A172 (cell line): ENCODE measurements at places on chromosomes 11 and 22.
A peak's percentile ranks its signal among the peaks of the same experiment; 100 is the strongest.

- DNase-seq, result no peak
Measured at GRCh38 chr11:68135161-68135560, 14.0 kb upstream of the CHKA start.

GRCh38 chr11:80188076-80188627 lies 747.3 kb upstream of the TENM4 start:
- no peak for DNase-seq

- no peak for DNase-seq
Measured at GRCh38 chr22:20430101-20430719, 7.4 kb downstream of the SCARF2 start.

DNA sequence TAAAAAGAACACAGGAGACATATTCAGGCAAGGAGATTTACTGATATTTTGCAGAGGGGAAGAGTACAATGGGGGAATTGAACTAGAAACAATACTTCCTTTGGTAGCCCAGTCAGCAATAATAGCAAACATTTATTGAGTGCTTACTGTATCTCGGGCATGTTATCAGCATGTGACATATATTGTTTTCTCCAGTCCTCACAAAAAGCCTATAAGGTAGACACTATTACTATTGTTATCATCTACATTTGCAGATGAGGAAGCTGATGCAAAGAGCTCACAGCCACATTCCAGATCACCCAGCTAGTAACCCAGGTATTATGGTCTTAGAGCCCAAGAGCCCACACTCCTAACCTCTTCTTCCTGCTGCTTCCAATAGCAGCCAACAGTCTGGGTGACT lies 27.9 kb downstream of the NAV2 start:
- no peak for DNase-seq

- no peak for DNase-seq
Measured at GRCh38 chr11:48161951-48162884, 54.4 kb upstream of the OR4B1 start.

DNA sequence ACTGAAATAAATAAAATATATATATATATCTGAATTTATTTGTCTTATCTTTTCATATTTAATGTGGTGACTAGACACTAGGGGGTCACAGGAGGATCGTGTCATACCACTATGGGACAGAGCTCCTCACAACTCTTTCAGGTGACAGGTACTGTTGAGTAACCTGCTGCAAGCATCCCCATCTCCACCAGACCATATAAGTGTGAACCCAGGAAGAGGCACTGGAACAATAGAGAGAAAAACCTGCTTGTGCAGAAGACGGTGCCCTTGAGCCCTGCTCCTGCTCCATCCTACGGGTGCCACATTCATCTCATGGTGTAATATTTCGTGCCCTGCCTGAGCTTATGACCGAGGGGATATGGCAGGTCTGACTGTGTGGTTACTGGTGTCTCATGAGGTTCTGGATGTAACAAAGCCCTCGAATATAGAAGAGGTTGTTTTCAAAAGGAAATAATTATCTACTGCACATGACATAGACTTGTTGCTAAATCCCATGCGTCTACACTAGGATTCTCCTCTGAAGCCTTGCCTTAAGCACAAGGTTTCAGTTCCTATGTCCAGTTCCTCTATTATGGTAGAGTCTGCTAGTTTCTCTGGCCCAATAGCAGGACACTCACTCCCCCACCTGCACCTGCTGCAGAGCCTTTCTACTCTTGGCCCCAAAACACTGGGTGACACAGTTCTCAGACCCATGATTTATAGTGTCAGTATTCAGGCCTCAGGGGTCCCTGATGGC lies 70.4 kb downstream of the GGTLC2 start:
- DNase-seq, result no peak

DNA sequence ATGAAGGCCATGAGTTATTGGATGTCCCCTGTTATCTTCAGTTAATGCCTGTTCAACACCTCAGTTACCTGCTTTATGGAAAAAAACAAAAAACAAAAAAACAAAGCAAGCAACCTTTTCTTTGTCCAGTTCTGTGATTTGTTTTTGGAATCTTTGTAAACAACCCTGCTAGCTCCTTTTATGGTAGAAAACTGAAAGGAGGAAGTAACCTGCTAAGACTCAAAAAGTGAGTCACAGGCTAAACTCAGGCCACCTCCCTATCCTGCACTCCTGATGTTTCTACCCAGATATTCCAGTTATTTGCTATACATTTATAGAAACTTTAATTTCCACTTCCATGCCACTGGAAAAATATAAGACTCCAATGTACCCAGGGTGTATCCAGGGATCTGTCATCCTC lies 20.6 kb upstream of the TLCD5 start:
- DNase-seq, result peak; percentile 69

GRCh38 chr22:48618326-48618725 lies 1209.3 kb downstream of the BRD1 start:
- no peak for DNase-seq

GRCh38 chr11:116649268-116649667 lies 123.5 kb downstream of the BUD13 start:
- DNase-seq, result no peak

DNA sequence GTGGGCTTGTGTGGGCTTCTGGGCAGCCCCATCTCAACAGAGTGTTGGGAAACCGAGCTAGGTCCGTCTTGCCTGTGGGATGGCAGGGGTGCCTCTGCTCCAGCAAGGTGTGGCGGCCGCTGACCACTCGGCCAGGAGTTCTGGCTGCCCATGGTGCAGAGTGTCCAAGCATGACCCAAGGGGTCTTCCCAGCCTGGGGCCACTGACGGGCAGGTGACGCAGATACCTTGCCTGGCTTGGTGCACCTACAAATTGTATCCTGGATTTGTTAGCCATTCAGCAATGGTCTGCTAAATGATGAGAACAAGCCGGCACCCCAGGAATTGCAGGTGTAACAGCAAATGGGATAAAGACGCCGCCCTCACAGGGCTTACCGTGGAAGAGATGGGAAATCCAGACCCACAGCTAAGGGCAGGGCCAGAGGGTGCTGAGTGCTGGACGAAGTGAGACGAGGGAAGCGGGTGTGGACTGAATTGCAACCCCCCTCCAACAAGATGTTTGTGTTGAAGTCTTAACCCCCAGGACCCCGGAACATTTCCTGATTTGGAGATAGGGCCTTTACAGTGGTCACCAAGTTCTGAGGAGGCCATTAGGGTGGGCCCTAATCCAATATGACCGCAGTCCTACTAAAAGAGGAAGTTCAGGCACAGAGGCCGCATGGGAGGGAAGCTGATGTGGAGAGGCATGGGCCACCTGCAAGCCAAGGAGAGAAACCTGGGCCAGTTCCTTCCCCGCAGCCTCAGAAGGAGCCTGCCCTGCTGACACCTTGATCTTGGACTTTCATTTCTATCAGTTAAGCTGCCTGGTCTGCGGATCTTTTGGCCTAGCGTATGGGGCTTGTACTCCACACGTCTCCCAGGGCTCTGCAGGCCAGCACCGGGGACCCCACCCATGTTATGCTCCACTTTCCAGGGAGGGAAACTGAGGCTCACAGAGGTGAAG lies 45.2 kb upstream of the LINC01488 start:
- DNase-seq, result no peak

DNA sequence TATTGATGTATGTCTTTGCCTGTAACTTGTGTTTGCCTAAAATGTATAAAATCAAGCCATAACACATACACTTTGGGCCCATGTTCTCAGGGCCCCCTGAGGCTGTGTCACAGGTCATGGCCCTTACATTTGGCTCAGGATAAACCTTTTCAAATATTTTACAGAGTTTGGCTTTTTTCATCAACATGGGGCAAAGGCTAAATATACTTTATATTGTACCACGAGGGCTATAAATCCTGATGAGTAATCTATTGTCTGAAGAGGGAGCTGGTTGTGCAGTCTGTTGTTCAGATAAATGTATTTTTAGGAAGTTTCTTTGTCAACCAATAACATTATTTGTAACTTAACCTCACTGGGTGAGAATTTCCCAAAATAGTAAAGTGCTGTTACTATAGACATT lies 404.6 kb upstream of the DDI1 start:
- DNase-seq, result peak; percentile 72

- DNase-seq, result no peak
Measured at GRCh38 chr11:43172477-43172876, 139.3 kb upstream of the API5 start.

DNA sequence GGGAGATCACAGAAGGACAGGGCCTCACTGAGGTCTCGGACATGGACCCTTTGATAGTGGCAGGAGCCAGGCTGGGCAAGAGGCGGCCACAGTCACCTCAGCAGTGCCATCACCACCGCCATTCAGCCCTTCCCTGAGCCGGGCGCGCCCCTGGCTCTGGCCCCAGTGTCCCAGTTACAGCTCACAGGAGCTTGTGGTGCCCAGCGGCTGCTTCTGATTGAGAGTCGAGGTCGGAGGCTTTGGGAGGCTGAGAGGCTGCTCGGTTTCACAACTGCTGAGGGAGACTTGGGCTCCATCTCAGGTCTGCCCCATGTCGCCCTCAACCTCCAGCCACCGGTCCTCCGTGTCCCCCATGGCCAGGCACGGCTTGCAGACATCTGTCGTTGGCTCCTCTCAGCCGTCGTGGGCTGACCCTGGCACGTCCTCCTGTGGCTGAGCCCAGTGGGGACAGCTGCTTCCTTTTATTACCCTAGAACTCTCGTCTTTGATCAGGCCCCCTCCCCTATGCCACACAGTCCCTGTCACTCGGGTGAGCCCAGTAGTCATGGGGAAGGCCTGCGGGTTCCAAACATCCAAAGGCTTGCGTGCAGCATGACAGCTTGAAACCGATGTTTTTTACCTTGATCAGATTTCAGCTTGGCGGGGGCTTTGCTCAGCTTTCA lies 28.4 kb upstream of the PPP6R3 start:
- no peak for DNase-seq

DNA sequence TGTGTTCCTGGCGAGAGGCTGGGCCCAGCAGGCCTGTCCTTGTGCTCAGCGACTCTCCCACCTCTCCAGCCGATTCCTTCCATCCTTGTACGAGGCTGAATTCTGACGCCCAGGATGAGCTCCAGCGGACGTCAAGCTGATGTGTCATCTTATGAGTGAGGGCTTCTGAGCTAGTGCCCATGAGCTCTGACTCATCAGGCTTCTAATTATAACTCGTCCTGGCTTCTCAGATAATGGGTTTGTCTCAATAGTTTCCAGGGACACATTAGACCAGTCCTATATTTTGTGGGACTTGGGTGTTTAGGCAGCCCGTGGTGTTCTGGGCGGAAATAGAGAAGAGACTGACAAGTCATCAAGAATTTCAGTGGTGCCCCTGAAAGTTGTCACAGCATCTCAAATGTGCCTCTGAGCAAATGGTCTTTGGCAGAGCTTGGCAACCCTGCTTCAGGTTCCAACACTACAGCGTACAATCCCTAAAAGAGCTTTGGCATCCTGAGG lies 108.2 kb upstream of the CD44 start:
- DNase-seq, result peak; percentile 99

DNA sequence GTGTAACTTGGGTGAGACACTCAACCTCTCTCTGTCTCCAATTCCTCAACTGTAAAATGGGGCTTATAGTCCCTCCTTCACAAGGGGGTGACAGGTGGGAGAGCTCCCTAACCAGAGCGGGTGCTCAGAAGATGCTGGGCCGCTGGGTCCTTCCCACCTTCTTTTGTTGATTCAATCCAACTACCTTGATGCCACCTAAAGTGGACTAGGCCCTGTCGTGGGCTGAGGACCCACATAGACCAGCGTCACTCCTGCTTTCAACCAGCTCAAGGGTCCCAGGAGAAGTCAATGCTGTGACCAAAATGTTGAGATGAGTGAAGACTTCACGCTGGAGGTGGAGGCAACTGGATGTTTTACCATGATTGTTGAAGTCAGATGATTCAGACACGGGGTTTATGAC lies 72.7 kb upstream of the WNT11 start:
- no peak for DNase-seq
